Right atrium auricular region (tissue), 2 donors: ENCODE measurements at places on chromosomes 1 and 21. TPM values are rescaled to one million over a fixed set of nuclear protein-coding genes. Genes with fewer than 3 reads are reported as not detected.

The THEM5 gene
- total RNA-seq = not detected

The PTGS2 gene
- 1.9 TPM for total RNA-seq

GRCh38 chr1:78240755-78241154 is 195.0 kb downstream of the GIPC2 start:
- no peak for DNase-seq

DNA sequence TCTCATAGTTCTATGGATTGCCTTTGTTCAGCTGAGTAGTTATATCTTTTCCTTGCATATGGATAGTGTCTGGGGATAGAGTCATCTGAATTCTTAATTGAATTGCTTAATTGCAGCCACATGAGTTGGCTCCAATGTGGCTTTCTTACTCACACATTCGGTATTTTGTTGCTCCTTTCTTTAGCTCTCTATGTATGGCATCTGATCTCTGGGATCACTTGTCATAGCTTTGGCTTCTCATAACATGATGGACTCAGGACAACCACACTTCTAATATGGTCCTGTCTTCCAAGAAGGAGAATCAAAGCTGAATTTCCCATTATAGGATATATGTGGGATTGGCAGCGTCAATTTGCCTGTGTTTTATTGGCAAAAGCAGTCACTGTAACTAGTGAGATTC is 716.2 kb downstream of the NCAM2 start:
- no peak for DNase-seq

GRCh38 chr1:53860967-53861411 is 22.9 kb upstream of the NDC1 start:
- no peak for DNase-seq

- DNase-seq = no peak
These were observed 40.6 kb downstream of the SCP2 start for GRCh38 chr1:52967666-52968065.

DNA sequence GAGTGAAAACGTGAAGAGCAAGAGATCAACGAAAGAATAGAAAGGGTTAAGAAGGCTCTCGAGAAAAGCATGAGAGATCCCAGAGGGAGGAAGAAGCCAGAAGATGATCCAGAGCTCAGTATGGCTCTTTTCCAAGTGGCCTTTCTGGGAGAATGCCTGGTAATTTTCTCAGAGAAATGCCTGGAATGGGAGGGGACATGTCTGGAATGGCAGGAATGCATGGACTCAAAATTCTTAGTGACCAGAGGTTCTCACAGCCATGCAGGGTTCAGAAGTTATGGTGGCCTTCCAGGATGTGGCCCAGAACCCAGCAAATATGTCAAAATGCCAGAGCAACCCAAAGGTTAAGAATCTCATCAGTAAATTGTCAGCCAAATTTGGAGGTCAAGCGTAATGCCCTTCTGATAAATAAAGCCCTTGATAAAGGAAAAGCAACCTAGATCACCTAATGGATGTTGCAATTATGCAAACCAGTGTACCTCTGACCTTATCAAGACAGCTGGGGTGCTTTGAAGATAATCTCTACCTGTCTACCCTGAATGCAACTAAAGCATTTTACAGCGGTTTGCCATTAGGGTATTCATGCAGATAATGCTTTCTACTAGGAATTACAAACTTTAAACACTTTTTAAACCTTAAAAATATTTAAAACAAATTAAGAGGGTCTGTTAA is 53.1 kb downstream of the NBPF6 start:
- no peak for DNase-seq

GRCh38 chr1:233238884-233239431 is 56.6 kb downstream of the PCNX2 start:
- DNase-seq = no peak

GRCh38 chr1:159594625-159595405 is 7.2 kb downstream of the APCS start:
- DNase-seq = no peak

DNA sequence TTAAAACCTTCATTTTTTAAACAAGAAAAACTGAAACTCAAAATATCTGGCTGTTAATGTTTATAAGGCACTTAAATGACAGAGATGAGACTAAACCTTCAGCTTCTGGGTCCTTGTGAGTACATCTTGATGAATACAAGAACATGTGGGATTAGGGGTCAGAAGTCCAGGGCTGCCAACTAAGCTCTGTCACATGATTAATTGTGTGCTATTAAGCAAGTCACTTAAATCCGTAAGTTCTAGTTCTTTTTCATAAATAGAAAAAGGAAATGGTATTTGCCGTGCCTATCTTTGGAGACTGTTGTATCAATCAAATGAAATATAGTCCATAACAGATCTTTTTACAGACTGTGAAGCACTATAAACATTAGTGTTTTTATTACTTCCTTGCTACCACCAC is 43.2 kb upstream of the KCTD3 start:
- no peak for DNase-seq

- DNase-seq = no peak
These were observed 1.2 kb downstream of the AK5 start for GRCh38 chr1:77282866-77283539.
